DMS 273 treated with DMSO at 0.1 percent for 48 hours (cell line): ENCODE measurements at places on chromosomes 13 and 19.
A peak's percentile ranks its signal among the peaks of the same experiment; 100 is the strongest.

- DNase-seq = no peak
Observed at GRCh38 chr19:18503971-18504885, 17.6 kb downstream of the ELL start.

GRCh38 chr13:46655377-46656180 is 102.6 kb downstream of the LRCH1 start:
- no peak for DNase-seq

GRCh38 chr13:52651897-52652195 is 790 bp upstream of the SUGT1 start:
- DNase-seq = no peak

GRCh38 chr13:111265701-111266035 is 54.8 kb upstream of the TEX29 start:
- no peak for DNase-seq

GRCh38 chr13:61415058-61415721 is 459 bp downstream of the PCDH20 start:
- peak; percentile 60 for DNase-seq

DNA sequence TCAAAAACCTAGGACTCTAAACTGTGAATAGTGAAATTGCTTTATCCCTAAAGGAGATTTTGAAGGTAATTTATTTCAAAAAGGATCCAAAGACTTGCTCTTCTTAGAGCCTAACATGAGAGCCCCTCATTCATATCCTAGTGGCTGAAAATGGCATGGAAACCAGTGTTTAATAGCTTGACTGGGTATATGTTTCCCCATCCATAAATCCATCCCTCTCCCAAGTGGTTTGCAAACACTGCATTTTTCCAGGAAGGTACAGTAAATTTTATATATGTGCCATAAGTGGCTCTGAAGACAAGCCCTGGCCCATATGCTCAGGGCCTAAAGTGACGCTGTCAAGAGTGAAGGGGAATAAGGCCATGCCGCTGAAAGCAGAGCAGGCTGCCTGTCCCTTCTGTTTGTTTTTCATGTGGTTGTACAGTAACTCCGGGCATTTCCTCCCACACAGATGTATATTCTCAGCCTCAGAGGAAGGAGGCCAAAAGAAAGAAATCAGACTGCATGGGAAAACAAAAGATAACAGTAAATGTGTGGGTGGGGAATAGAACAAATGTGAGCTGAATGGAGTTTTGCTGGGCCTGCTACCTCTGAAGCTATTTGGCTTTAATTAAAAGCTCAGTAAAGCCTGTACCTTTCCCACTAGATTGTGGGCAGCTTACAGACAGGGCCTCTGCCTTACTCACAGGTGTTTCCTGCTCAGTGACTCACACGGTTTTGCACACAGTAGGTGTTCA is 181.9 kb downstream of the PCDH9 start:
- no peak for DNase-seq
